ENCODE measurements at places on chromosomes 2 and 18.
A peak's percentile ranks its signal among the peaks of the same experiment; 100 is the strongest.

DNA sequence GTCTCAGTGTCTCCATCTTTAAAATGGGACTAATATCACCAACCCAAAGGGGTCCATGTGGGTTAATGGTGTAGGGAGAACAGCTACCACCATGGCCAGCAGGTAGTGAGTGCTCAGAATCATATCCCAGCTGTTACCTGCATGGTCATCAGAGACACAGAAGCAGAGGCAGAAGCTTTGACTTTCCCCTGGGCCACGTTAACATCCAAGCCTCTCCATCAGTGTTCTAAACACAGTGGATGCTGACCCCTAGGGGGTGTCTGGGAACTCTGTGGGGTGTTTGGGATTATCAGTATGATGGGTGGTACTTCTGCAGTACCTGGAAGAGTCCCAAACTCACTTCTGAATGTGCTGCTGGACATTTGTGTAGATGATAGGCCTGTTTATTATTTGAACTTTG lies 93.6 kb downstream of the GYPC start:
- DNase-seq = no peak

- DNase-seq = peak; percentile 93
Observed at GRCh38 chr2:188975497-188976102, 1.4 kb downstream of the COL3A1 start.

DNA sequence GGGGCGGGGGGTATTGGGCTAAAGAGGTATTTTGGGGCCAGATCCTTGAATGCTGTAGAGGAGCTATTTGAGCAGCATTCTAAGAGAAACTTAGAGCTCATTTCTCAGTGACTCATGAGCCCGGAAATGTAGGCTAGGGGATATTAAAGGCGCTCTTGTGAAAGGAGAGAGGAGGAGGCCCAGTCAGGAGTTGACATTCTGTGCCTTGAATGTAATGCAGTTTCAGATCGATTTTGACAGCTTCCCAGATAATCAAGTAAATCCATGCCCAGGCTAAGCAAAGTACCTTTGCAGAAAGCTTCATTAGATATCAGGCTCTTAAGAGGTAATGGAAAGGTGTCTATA lies 1.5 kb downstream of the CAB39 start:
- no peak for DNase-seq

DNA sequence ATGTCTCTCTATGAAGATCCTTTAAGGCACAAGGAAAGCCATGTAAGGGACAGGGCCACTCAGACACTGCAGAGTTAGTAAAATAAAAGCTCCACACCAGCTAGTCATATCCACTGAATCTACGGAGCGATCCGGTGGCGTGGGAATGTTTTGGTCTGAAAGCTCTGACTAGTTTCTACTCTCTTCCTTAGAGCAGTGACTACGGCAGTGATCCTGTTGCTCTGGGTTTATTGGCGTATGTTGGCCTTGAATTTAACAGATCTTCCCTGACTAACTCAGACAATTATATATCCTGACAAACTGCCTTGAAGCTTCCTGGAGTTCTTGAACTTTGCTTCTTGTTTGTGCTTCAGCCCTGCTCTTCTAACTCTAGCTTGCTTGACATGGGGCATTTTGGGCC lies 115.3 kb upstream of the FZD5 start:
- DNase-seq = no peak

GRCh38 chr18:62938006-62938405 lies 222.7 kb downstream of the PHLPP1 start:
- DNase-seq = no peak

DNA sequence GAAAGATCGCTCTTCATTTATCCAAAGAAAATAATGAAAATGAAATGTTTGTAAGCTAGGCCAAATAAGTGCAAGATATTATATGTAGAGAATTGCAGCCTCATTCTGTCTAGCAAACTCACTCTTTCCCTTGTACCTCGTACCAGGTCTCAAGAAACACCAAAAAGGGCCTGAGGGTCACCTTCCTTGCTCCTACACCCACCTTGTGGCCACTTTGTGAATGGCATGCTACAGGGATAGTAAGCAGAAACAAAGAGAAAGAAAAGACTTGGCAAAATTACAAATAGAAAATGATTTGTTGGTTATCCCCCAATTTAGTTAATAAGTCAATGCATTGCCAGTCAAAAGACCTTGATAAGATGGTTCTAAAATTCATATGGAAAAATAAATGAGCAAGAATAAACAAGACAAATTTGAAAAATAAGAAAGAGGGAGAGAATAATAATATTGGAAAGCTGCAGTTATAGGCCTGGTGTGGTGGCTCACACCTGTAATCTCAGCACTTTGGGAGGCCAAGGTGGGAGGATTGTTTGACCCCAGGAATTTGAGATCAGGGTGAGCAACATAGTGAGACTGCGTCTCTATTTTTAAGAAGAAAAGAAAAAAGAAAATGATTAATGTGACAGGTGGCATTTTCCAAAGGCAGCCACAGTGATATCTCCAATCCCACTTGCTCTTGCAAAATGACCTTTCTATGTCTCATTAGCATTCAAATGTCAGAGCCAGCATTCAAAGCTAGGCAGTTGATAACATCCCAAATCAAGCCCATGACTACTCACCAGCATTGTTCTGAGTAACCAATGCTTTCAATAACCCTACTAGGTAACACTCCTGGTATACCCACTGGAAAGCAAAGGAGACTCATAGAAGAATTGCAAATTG lies 38.8 kb upstream of the BMP10 start:
- DNase-seq = peak; percentile 39

GRCh38 chr2:207107551-207107950 lies 58.2 kb downstream of the KLF7 start:
- no peak for DNase-seq

GRCh38 chr2:3662239-3662638 lies 4.2 kb downstream of the ALLC start:
- DNase-seq = no peak

- peak; percentile 98 for DNase-seq
Observed at GRCh38 chr2:109171444-109172334, 42.7 kb downstream of the SH3RF3 start.

DNA sequence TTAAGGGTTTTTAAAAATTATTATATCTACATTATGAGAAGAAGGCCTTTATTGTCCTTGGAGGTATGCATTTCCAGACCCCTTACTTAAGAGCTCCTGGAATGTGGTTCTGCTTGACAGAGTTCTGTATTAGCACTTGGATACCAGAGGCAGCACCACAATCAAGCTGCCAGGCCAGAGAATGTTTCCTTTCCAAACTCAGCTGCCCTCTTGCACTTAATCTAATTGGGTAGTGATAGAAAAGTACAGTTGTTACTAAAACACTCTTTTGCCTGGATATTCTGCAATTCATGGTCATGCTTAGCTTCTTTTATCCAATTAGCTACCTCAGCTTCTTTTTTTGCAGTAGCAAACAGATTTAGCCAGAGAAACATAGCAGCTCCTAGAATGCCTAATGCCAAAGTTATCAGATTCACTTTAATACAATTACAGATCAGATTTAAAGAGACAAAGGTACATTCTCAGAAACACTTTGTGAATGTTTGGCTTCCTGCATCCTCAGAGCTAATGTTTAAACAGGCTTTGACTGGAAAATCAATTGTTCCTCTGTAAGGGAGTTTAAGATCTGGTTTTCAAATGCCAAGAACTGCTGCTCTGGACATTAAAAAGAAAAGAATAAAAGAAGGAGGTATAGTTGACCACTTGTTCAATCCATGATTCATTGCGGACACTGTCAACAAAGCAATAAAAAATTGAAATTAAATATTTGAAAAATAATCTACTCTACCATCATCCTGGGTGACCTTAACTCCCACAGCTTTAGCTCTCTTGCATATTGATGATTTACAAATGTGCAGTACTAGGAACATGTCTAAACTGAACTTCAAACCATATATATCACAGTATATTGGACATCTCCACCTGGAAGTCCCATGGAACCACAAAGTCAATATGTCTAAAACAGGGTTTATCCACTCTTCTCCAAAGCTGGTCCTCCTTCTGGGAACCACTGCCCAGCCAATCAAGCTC lies 12.8 kb downstream of the NOSTRIN start:
- no peak for DNase-seq

GRCh38 chr2:24845691-24846090 lies 52.5 kb downstream of the CENPO start:
- no peak for DNase-seq

Data from AG09319 (cell line).